ENCODE measurements at places on chromosomes 12 and 14.

DNA sequence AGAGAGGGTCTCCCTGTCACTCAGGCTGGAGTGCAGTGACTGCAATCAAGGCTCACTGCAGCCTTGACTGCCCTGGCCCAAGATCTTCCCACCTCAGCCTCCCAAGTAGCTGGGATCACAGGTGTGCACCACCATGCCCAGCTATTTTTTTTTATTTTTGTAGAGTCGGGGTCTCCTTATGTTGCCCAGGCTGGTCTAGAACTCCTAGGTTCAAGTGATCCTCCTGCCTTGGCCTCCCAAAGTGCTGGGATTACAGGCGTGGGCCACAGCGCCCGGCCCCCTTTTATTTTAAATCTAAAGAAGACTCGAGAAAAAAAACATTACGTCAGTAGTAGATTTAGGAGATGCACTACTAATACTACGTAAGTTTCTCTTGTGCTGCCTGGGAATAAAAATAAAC lies 14.3 kb downstream of the FOS start:
- DNase-seq: no peak

GRCh38 chr12:3545121-3545796 lies 54.3 kb downstream of the PRMT8 start:
- no peak for DNase-seq

DNA sequence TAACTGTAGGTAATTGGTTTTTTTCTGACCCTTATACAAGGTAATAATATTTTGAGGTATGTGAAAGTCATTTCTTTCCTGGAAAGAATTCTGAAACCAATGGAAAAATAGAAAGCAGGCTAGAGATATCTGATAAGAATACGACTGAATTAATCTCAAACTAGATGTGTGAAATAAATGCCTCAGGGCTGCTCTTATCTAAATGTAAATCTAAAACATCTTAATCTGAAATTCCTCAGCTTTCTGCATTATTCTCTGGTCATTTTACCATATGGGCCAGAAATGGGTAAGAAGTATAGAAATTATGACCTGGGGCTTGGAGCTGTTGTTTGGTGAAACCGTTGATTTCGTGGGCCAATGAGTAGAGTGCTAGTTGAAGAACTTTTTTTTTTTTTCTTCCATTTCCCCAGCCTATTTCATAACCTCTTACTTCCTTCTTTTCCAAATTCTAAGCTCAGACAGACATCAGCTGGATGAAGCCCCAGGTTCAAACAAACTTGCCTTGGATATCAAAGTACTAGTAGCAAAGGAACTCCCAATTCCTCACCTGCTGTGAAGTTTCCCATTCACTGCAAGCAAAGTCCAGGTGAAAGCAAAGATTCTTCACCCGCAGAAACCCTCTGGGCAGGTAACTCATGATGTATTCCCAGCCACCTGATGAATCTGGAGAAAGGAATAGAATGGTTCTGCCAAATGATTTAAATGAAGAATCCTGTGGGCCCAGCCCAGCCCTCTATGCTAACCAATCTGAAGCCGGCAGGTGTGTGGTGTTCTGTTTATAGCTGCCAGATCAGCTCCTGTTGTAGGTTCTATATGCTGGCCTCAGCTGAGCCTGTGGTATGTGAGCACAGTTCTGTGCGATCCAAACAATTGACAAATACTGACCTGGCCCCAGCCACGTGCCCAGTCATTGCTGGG lies 9.7 kb upstream of the FOS start:
- DNase-seq: no peak

DNA sequence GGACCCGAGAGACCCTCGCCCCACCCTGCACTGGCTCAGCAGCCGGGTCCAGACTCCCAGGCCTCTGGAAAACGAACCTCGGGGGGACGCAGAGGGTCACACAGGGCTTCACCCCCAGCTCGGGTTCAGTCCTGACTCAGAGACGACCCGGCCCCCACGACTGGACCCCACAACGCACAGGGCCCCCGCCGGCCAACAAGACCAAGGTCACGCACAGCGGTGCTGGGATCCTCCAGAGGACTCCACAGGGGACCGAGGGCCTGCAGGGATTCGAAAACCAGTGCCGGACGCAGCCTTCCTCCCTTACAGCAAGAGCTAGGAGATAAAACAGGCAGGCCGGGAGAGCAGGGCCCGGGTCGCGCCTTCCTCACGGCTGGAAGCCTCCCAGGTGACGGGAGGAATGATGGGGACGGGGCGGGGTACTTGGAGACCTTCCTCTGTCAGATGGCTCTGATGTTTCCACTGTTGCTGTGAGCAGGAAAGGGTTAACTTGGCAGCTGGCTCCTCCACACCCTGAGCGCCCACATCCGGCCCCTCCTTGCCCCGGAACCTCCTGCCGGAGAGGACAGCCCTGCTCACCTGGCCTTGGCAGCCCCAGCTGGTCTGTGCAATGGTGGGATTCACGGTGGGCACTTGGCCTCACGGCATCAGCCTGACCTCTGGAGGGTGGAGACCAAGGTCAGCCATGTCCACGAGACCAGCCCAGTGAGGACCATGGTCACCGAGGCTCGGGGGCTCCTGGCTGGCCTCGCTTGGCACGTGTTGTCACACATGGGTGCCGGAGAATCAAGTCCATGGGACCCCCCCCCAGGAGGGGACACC lies 46.2 kb downstream of the GALNT9 start:
- peak; percentile 23 for DNase-seq

GRCh38 chr12:55865327-55865726 lies 22.6 kb upstream of the MMP19 start:
- DNase-seq: no peak

DNA sequence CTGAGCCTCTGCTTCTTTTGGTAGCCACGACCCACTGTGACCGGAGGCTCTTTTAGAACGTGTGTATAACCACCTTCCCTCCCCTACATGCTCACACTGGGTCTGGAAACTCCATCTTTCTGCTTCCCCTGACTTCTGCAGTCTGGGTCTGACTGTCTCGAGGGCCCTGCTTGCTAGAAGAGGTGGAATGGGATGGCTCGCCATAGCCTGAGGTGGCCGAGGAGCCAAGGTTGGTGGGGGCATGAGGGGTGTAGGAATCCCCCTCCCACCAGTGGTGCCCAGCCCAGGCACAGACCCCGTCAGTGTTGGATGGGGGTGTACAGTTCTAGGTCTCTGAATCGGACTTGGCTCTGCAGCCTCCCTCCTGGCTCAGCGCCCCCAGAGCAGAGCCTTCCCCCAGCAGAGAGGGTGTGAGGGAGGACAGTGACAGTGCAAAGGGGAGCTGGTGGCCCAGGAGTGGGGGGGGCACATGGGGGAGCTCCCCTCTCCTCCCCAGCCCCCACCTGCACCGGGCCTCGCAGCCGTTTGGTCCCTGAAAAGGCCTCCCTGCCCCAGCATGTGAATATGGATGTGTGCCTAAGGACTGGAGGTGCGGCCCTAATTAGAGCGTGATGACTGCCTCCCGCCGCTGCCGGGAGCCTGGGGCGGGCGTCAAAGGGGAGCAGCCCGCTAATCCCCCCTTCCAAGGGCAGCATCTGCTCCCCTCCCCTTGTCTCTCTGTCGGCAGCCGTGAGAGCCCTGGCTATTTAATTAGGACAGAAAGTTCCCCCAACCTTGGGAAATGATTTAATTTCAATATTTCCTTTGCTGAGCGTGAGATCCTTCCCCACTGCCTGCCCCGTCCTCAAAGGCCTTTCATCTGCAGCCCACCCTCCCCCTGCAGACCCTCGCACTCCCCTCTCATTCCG lies 196.2 kb upstream of the C14orf180 start:
- DNase-seq: no peak

Data from LoVo (cell line).